SK-N-SH (cell line): ENCODE measurements at places on chromosomes 3 and 15. TPM values are rescaled to one million over a fixed set of nuclear protein-coding genes. Genes with fewer than 3 reads are reported as not detected.
A peak's percentile ranks its signal among the peaks of the same experiment; 100 is the strongest.

DNA sequence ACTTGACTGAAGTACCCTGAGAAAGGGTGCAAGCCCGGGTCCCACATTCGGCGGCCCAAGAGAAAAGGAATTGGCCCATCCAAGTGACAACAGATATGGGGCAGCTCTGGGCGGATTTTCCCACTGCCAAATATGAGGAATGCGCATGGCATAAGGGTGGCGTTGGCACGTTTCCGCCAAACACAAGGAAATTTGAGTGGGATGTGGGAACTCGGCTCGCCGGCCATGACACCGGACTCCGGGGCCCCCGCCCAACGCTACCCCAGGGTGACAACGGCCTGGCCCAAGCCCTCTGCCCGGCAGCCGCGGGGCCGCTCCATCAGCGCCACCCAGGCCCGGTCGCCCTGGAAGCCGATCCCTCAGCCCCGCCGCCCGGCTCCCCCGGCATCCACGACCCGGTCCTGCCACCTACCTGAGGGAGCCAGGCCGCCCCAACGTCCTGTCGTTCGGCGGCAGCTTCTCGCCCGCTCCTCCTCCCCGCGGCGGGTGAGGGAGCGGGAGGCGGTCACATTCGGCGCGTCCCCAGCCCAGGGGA, 449 bp downstream of the RAF1 start:
- DNase-seq = peak; percentile 78

DNA sequence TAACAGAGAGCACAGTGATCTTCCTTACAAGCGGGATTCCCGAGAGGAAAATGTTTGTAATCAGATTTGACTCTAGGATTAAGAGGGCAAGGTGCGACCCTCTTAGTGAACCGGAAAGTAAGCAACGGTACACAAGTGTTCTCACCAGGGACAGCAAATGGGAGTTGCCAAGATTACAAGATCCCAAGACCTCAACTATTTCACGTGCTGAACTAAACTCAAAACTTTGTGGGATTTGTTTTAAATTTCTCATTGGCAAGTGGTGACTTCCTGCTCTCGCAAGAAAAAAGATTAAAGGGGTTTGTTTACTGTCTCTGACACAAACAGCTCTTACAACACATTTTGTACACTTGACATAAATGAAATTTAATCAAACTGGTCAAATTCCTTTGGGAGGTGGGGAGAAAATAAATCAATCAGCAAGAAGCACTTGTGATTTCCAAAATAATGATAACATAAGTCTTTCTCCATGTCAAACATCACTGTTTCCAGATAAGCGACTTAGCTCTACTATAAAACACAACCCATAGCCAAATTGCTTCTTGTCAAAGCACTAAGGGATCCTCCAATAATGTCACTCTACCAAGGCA, 2.2 kb upstream of the PGPEP1L start:
- no peak for DNase-seq

GRCh38 chr15:99495430-99496301, 70.1 kb upstream of the MEF2A start:
- DNase-seq = no peak

- no peak for DNase-seq
Measured at GRCh38 chr15:40430271-40430805, 10.4 kb upstream of the BAHD1 start.

- no peak for DNase-seq
Measured at GRCh38 chr3:143536817-143537535, 311.3 kb downstream of the SLC9A9 start.

The GOLGA6D gene
- polyA plus RNA-seq = 0.02 TPM in 1 of 2 replicates, not detected in the other

DNA sequence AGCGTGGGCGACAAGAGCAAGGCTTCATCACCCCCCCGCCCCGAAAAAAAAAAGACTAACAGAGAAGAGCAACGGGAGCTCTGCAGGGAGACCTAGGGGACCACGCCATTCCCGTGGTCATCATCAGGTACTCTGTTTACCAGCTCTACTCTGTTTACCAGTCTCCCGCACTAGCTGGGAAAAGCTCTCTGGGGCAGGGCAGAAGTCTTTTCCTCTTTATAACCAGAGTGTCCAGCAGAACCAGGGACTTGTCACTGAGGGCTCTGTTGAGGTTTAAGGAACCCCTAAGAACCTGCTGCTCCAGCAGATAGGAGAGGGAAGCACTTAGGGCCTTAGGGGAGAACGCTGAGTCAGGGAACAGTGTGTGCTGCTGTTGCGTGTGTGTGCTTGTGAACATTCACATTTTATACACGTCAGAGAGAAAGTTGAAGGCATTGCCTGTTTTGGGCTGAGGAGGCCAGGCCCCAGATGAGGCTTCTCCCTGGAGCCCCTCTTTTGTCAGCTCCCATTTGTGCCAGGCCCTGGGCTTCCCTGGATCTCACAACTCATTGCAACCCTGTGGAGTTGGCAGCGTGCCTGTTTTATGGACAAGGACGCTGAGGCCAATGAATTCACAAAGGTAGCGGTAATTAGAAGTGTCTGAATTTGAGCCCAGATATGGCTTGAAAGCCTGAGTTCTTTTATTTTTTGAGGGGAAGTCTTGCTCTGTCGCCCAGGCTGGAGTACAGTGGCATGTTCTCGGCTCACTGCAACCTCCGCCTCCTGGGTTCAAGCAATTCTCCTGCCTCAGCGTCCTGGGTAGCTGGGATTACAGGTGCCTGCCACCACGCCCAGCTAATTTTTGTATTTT, 24.2 kb upstream of the ERICH6 start:
- DNase-seq = no peak

- no peak for DNase-seq
Measured at GRCh38 chr3:58566398-58567250, 10.6 kb downstream of the FAM107A start.
